Hair follicle dermal papilla cell (primary cell): ENCODE measurements at places on chromosomes 12 and 14. TPM values are rescaled to one million over a fixed set of nuclear protein-coding genes. Genes with fewer than 3 reads are reported as not detected.

The TSFM gene
- 13.4 and 18.7 TPM in 2 replicates for total RNA-seq

The LPAR5 gene
- 0.12 TPM in 1 of 2 replicates, not detected in the other for total RNA-seq

The SALL2 gene
- total RNA-seq = 2.7 and 4.7 TPM in 2 replicates

The AQP6 gene
- total RNA-seq = not detected in 2 replicates

The CCDC197 gene
- total RNA-seq = not detected in 2 replicates

The GLIPR1L1 gene
- total RNA-seq = not detected in 2 replicates

The TAS2R19 gene
- total RNA-seq = 4.9 and 9.6 TPM in 2 replicates

The TPH2 gene
- total RNA-seq = not detected in 2 replicates

The SPX gene
- total RNA-seq = 0.32 TPM in 1 of 2 replicates, not detected in the other

The ARID4A gene
- 7.8 and 10.2 TPM in 2 replicates for total RNA-seq

The PIANP gene
- total RNA-seq = 0.24 and 2.1 TPM in 2 replicates

The HELB gene
- total RNA-seq = 4.0 and 5.8 TPM in 2 replicates

The PLEKHD1 gene
- under 0.01 and 0.24 TPM in 2 replicates for total RNA-seq
